Ureter (tissue), 1 donor: ENCODE measurements at places on chromosomes 5 and 9. TPM values are rescaled to one million over a fixed set of nuclear protein-coding genes. Genes with fewer than 3 reads are reported as not detected.

DNA sequence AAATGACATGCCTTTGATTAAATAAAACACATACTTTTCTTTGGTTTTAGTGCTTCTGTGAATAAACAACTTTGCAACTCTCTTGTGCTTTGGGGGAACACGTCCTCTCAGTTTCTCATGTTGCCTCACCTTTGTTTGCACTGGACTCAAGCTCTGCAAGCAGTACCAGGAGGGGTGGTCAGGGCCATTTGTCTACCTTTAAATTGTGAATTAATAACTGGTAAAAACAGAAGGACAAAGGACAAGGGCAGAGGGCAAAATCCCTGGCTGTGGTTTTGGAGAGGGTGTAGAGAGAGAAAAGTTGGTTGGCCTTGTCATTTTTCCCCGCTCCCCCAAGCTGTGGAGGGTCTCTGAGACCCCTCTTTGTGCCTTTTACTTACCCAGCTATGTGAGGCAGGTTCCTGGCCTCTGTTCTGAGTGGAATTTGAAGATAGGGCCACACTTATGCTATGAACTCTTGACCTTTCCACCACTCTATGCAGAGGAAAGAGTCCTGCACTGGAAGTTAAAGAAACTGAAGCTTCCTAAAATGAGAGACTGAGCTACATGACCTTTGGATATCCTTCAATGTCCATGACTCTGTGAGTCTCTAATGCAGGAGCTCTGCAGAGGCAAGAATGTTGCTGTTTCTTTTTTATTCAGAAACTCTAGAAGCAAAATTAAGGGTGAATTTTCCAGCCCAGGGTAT, 55.1 kb upstream of the MOCS2 start:
- DNase-seq: no peak

The MRRF gene
- 61.5 TPM for total RNA-seq

The LTC4S gene
- 13.7 TPM for total RNA-seq

The ZFP2 gene
- total RNA-seq: 3.0 TPM
